Prostate gland (tissue), 2 donors: ENCODE measurements at places on chromosomes 2 and 18. TPM values are rescaled to one million over a fixed set of nuclear protein-coding genes. Genes with fewer than 3 reads are reported as not detected.

DNA sequence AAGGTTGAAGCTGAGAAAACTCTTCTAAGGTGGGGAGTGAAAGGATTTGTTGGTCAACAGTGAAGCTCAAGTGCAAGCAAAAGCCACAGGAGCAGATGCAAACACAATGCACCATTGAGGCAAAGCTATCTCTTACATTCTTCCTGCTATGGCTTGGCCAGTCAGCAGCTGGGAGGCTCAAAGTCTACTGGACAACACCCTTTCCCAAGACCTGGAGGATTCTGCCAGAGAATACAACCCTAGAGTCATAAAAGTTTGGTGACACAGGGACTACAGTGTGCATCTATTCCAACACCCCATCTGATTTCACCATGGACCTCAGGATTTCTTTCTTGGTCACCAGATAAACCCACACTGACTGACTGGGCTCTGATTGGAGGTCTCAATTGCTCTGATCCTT lies 342.0 kb downstream of the HRH4 start:
- no peak for DNase-seq

DNA sequence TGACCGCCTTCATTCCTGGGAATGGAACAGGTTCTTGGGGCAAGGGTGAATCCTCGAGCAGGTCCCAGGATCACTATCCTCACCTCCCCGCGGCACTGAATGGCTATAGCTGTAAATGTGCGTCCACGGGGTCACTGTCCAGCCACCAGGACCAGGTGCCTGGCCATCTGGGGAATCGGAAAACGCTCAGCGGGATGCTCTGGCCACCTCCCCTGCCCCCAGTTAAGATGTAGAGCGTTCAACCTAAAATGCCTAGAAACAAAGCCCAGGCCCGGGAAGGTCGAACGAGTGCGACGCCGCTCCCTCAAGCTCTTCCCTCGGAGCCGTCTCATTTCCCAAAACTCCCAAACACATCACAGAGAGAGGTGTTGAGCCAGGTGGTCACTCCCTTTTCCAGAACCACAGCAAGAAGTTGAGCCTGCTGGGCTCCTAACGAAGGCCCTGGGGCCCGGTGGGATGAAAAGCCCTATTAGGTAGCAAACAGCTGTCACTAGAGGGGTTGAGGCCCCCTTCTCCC lies 795 bp upstream of the CAPN10 start:
- no peak for DNase-seq

The DAPL1 gene
- 19.0 TPM for total RNA-seq

GRCh38 chr2:23788100-23788499 lies 138.8 kb downstream of the ATAD2B start:
- no peak for DNase-seq

GRCh38 chr2:174779361-174779928 lies 15.2 kb upstream of the CHRNA1 start:
- DNase-seq, result no peak

DNA sequence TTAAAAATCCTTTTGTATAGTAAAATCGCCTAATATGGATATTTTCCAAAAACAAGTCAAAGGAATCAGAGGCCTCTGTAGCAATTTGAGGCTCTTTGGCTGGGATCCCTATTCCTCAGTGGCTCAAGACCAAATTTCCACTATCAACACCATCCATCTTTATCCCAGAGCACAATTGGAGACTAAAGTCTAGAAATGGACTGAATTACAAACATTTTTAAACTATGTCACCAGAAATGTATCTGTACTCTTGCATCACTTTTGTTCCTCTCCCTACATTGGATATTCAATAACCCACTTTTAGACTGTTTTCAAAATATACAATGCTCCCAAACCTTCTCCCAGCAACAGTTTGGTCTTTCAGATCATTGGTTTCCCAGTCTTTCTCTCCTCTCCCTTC lies 140.4 kb upstream of the KLHL29 start:
- no peak for DNase-seq

- no peak for DNase-seq
Measured at GRCh38 chr2:230383453-230383852, 32.5 kb upstream of the SP100 start.

GRCh38 chr2:201648-202433 lies 62.0 kb downstream of the SH3YL1 start:
- DNase-seq, result no peak

- no peak for DNase-seq
Measured at GRCh38 chr18:55420665-55421307, 167.2 kb downstream of the TCF4 start.

GRCh38 chr18:13594551-13594950 lies 131.8 kb downstream of the FAM210A start:
- no peak for DNase-seq

GRCh38 chr2:54122939-54123338 lies 7.5 kb downstream of the ACYP2 start:
- DNase-seq, result peak; percentile 25

DNA sequence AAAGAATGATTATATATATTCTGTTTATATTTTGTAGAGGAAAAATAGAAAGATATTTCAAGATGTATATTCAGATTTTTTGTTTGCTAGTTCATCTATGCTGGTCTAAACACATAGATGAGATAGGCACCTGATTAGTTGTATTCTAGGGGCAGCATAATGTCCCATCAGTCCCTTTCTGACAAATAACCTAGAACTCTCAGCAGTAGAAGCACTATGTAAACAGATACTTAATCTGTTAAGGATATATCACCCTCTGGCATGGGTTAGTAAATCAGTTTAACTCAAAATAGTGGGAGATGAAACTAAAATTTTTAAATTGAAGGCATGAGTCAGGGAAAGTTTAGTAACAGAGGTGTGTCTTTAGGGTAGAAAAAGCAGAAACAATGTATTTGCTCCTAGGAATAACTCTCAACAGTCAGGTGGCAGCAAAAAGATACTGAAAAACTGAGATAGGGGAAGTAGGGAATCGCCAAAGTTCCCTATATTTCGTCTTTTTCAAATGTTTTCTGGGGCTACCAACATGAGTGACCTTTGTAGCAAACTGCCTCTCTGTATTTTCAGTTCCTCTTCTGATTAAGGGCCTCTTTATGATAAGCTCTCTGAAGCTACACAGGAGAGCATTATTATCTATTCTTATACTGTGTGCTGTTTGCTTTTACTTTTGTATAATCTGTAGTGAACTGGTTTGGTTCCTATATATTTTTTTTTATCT lies 5.7 kb downstream of the PPP1R1C start:
- DNase-seq, result no peak

The VAPA gene
- 183 TPM for total RNA-seq

DNA sequence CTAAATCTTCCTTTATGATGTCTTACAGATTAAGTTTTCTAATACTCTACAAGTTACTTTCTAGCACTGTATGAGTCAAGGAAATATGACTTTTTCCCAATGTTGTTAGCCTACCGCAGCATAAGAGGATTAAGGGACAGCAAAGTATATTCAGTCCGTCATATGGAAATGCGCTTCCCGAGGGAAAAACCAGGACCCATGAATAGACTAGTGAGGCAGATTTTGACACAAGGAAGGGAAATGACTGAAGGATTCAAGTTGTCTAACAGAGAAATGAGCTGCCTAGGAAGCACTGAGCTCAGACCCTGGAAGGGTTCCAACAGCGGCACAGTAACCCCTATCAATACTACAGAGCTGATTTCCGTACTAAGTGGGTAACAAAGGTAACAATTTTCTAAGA lies 12.0 kb downstream of the SEPTIN10 start:
- DNase-seq, result no peak

DNA sequence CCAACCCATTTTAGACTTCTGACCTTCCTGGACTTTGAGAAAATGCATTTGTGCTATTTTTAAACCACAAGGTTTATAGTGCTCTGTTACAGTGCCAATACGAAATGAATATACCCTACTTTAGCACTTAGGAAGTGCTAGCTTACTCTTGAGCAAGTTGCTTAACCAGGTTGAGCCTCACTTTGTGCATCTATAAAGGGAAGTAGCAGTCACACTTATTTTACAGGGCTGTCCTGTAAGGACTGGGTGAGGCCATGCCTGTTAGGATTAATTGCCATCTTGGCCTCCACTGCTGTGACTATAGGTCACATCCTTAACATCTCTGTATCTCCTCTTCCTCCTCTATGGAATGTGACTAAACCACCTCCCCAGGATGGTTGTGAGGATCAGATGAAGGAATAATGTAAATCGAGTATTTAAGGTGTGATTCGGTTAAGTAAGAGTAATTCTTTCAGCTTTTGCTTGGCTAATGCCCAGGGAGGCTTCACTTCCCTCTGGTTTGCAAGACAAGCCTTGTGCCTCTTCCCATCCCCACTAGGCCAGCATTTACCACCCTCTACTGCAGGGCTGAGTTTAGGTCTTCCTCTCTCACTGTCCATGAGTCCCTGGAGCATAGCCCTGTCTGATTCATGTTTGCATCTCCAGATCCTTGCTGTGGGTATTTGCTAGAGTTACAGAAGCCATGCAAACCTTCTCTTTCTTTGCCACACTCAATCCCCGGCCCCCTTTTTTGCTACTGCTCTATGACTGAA lies 341.2 kb downstream of the ZNF521 start:
- DNase-seq, result no peak

GRCh38 chr18:50814395-50814794 lies 5.4 kb downstream of the MRO start:
- DNase-seq, result no peak

DNA sequence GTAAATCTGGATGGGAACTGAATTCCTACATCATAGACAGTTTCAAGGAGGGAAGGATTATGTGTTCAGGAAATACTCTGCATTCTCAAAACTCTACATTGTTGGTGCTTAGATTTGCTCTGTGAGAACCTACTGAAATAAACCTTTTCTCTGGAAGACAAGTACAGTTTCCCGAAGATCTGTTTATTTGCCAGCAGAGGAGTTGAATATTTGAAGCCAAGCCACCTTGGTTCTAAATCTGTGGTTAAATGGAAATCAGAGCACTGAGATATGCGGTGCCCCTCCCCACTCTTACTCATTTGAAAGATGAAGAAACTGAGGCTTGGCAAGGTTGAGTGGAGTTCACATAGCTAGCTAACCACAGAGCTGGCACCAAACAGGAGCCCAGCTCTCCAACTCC lies 146.3 kb upstream of the CTAGE1 start:
- no peak for DNase-seq

The DPYSL5 gene
- total RNA-seq, result not detected

The GPAT2 gene
- total RNA-seq, result 0.96 TPM

GRCh38 chr2:140539242-140539875 lies 1591.5 kb downstream of the LRP1B start:
- no peak for DNase-seq

GRCh38 chr2:78541088-78541450 lies 484.4 kb upstream of the REG3G start:
- DNase-seq, result no peak

- no peak for DNase-seq
Measured at GRCh38 chr2:203451011-203451410, 84.1 kb downstream of the RAPH1 start.

DNA sequence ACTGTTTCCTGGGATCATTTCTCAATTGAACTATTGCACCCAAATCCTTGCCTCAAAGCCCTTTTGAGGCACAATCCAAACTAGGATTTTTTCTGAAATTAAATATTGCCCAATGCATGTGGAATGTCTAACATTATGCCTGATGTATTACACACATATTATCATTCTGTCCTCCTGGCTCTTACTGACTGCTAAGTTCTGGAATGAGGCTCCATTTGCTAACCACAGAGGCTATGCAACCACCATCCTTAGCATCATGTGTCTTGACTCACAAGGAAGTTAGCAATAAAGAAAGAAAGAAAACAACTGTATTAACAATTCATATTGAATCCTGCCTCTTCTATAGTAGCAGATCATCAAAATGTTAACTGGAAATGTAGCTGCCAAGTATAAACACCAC lies 1142.7 kb downstream of the CNTNAP5 start:
- no peak for DNase-seq

DNA sequence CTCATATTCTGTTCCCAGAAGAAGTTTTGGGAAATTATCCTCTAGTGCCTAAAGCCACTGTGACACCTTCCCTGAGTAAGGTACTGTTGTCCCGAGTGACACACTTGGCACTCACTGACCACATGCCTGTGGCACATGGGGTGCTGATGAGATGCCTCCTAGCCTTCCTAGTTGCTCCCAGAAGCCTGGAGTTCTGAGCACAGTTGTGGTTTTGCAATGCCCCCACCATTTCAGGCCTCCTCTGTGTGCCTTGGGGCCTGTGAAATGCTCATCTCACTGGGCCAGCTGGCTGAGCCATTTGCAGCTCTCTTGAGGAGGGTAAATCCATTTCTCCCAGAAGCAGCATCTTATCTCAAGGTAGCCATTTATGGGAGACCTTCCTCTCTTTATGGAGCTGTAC lies 91.8 kb downstream of the DGKD start:
- no peak for DNase-seq

DNA sequence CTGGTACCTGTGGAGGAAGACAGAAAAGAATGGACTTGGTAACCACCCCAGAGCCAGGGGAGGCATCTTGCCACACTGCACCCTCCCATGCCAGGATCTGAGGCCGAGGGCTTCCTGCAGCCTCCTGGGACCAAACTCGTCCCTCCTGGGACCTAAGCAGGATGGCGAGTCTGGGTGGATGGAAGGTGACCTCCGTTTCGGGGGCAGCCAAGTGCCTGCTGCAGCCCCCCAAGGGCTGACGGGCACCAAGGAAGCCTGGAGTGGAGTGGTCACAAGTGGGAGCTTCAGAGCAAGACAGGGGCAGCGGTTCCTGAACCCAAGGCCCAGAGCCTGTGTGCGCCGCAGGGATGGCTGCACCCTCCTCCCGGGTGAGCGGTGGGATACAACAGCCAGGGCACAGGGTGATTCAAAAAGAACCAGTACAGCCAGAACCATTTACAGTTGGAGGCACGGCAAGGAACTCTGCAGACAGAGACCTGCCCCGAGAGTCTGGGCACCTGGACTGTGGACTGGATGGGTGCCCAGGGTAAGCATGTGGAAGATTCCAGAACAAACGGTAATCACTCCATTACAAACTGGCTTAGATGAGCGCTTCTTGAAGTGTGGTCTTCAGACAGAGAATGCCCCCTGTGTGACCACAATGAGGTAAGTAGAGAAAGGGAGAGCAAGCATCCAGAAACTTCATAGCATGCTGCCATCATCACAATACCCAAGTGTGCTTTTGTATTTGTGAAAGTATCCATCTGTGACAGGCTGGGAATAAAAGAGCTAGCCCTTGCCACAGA lies 12.1 kb downstream of the HS1BP3 start:
- no peak for DNase-seq

GRCh38 chr2:143697744-143698143 lies 568.5 kb downstream of the ARHGAP15 start:
- DNase-seq, result no peak

GRCh38 chr2:188720811-188721605 lies 253.2 kb upstream of the COL3A1 start:
- DNase-seq, result no peak

- DNase-seq, result no peak
Measured at GRCh38 chr2:35794796-35795450, 560.7 kb upstream of the CRIM1 start.

DNA sequence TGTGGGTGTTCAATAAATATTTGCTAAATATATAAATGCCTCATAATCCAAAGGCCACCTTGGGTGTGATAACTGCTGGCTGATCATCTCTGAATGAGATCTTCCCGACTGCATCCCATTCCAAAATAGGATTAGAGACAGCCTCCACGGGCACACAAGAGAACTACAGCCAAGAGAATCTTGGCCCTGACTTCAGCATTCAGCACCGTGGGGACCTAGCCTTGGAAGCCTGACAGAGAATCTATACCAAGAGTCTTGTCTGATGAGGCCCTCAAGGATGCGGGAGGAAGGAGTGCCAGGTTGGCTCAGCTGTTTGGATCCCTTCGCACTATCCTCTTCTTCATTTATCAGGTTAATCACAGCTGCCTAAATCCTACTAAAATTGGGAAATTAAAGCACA lies 85.8 kb downstream of the RBM43 start:
- no peak for DNase-seq

GRCh38 chr2:179536185-179536584 lies 271.6 kb upstream of the SESTD1 start:
- no peak for DNase-seq

The SPATS2L gene
- total RNA-seq, result 77.4 TPM

The PDE11A gene
- total RNA-seq, result 26.6 TPM
